CD4-positive, alpha-beta T cell treated with Interferon alpha-2 for 1 hour (primary cell): ENCODE measurements at places on chromosomes 4 and X.

GRCh38 chr4:183165376-183165775, 66.3 kb downstream of the WWC2 start:
- DNase-seq: no peak

GRCh38 chr4:139454111-139455045, at the start of gene RAB33B:
Gene RAB33B (plus strand): TSS chr4:139454121. CDS start chr4:139454196, 75 bp downstream.
- DNase-seq: no peak

DNA sequence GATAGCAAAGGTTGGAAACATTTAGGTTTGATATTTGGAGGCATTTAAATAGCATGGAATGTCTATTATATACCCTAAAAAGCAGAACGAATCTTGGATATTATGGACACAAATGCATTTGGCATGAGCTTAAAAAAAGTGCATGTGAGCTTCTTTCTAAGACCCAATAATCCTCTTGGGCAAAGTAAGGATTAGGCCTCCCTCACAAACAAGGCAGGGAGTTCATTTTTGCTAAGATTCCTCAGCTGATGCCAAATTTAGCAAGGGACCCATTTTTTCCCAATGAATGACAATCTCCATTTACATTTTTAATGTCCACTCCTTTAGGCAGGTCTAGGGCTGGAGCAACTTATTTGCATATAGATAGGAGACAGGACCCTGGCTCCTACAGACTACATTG, 199.8 kb downstream of the SOWAHB start:
- DNase-seq: no peak

- no peak for DNase-seq
Observed at GRCh38 chr4:89158884-89159503, 47.7 kb downstream of the TIGD2 start.

DNA sequence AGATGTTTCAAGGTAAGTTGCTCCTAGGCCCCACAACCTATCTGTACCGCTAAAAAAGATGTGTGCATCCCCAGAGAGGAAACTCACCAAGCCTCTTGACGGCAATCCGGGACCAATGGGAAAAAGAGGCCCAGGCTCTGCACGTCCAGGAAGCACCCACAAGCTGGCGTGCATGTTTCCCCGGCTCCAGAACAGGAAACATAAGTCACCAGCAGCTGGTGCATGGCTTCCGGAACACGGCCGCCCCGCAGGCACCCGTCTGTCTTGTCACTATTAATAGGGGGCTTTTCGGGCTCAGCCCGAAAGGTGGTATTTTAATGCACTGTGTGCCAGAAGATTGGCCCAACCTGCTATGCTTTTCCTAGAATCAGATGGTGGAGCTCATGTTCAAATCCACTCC, 22.2 kb downstream of the CRMP1 start:
- no peak for DNase-seq
